ENCODE measurements at places on chromosomes 6 and 20. TPM values are rescaled to one million over a fixed set of nuclear protein-coding genes. Genes with fewer than 3 reads are reported as not detected.

LAMA2 gene
- 0.69 TPM for total RNA-seq

RPS6KA2 gene
- total RNA-seq = 5.8 TPM

SNPH gene
- 4.1 TPM for total RNA-seq

MTFR2 gene
- 23.9 TPM for total RNA-seq

PAK5 gene
- total RNA-seq = not detected

RBM12 gene
- total RNA-seq = 111 TPM

All from activated CD8-positive, alpha-beta T cell treated with anti-CD3 and anti-CD28 coated beads for 36 hours (primary cell).